ENCODE measurements at places on chromosomes 3 and 15.

GRCh38 chr3:49649576-49649975, 24.6 kb upstream of the APEH start:
- H3K4me3 ChIP-seq, result no peak overlapping the region
- H3K27me3 ChIP-seq, result no peaks in the 10 kb centered on the region
- no peak overlapping the region for H3K27ac ChIP-seq
- no peaks in the 10 kb centered on the region for H3K36me3 ChIP-seq
- no peaks in the 10 kb centered on the region for H3K4me1 ChIP-seq
- no peak for DNase-seq

GRCh38 chr3:126125341-126125740, 41.4 kb upstream of the SLC41A3 start:
- no peak overlapping the region for H3K27ac ChIP-seq
- H3K4me1 ChIP-seq, result no peaks in the 10 kb centered on the region
- H3K36me3 ChIP-seq, result no peaks in the 10 kb centered on the region
- no peak overlapping the region for H3K4me3 ChIP-seq
- H3K27me3 ChIP-seq, result no peaks in the 10 kb centered on the region

- no peak overlapping the region for H3K27ac ChIP-seq
- no peaks in the 10 kb centered on the region for H3K36me3 ChIP-seq
- H3K4me1 ChIP-seq, result no peaks in the 10 kb centered on the region
- no peak for DNase-seq
- no peak overlapping the region for H3K4me3 ChIP-seq
- no peaks in the 10 kb centered on the region for H3K27me3 ChIP-seq
These were observed 150.7 kb downstream of the SST start for GRCh38 chr3:187519428-187519890.

DNA sequence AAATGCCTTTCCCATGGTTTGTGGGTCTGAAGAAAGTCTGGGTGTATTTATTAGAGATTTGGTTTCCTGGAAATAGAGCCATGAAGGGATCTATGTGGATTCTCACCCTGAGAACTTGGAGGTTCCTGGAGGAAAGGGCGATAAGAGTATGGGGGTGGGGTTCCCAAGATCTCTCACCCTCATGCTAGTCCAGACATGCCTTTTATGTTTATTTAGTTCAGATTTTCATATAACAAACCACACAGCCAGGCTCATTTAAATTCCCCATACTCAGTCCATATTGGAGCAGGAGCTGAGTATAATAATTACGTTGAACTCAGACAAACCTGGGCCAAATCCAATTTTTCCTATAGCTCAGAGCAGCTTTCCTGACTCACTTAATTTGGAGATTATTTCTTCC, 566.6 kb downstream of the GOLGA6L6 start:
- DNase-seq, result no peak
- H3K36me3 ChIP-seq, result no peaks in the 10 kb centered on the region
- no peaks in the 10 kb centered on the region for H3K27me3 ChIP-seq
- H3K4me1 ChIP-seq, result no peaks in the 10 kb centered on the region

- DNase-seq, result no peak
- H3K4me3 ChIP-seq, result no peak overlapping the region
- no peaks in the 10 kb centered on the region for H3K27me3 ChIP-seq
- no peaks in the 10 kb centered on the region for H3K4me1 ChIP-seq
These were observed 70.7 kb downstream of the TOP2B start for GRCh38 chr3:25594007-25594502.

DNA sequence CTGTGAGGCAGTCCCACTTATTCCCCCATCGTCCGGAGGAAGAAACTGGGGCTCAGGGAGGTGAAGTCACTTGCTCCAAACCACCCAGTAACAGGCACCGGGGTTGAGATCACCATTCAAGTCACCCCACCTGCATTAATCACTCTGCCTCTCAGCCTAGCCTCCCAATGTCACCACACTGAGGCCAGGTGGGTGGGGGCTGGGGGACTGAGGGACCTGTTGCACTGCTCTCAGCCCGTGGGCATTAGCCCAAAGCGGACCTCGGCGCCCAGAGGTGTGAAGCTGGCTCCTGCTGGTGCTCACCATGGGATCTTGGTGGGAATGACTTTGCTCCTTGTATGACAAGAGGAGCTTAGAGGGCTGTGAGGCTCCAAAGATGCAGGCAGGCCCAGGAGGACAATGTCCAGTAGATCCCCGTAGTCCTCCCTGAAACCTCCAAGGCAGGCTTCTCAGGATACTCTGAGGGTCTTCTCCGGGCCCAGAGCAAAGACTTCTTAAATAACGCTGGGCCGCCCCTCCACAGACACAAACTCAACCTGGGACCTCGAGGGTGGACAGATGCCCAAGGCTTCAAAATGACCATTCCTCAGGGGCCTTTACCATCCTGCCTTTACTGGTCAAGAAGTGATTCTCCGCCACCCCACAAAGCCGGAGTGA, 1.7 kb downstream of the NT5DC2 start:
- peak overlapping the region; percentile 64 for H3K4me3 ChIP-seq
- no peaks in the 10 kb centered on the region for H3K36me3 ChIP-seq
- H3K27ac ChIP-seq, result peak overlapping the region; percentile 40
- peak; percentile 49 for DNase-seq
- H3K4me1 ChIP-seq, result peaks cover 7% of the 10 kb centered on the region
- H3K27me3 ChIP-seq, result no peaks in the 10 kb centered on the region

DNA sequence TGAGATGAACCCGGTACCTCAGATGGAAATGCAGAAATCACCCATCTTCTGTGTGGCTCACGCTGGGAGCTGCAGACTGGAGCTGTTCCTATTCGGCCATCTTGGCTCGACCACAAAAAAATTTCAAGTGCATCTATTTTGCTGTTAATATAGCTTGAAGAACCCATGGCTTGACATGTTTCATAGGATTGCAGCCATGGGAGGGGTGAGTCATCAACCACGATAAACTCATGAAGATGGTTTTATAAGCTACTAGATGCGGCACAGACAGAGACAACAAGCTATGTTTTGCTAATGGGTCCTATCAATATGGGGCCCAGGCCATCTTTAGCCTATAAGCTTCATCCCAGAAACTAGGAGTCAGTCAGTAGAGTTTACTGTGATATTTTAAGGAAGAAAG, 100.4 kb upstream of the PHLDB2 start:
- no peaks in the 10 kb centered on the region for H3K36me3 ChIP-seq
- H3K27me3 ChIP-seq, result no peaks in the 10 kb centered on the region
- no peak overlapping the region for H3K4me3 ChIP-seq
- no peak overlapping the region for H3K27ac ChIP-seq
- H3K4me1 ChIP-seq, result no peaks in the 10 kb centered on the region

GRCh38 chr15:33968224-33968623, at the start of gene CHRM5:
CHRM5 (plus strand) TSS chr15:33968497; CDS start chr15:34062718, 94,221 bp downstream.
- no peak for DNase-seq
- no peaks in the 10 kb centered on the region for H3K4me1 ChIP-seq
- H3K36me3 ChIP-seq, result no peaks in the 10 kb centered on the region
- no peak within 1 kb of the TSS for H3K4me3 ChIP-seq
- H3K27me3 ChIP-seq, result no peaks in the 10 kb centered on the region
- H3K27ac ChIP-seq, result no peak within 1 kb of the TSS

DNA sequence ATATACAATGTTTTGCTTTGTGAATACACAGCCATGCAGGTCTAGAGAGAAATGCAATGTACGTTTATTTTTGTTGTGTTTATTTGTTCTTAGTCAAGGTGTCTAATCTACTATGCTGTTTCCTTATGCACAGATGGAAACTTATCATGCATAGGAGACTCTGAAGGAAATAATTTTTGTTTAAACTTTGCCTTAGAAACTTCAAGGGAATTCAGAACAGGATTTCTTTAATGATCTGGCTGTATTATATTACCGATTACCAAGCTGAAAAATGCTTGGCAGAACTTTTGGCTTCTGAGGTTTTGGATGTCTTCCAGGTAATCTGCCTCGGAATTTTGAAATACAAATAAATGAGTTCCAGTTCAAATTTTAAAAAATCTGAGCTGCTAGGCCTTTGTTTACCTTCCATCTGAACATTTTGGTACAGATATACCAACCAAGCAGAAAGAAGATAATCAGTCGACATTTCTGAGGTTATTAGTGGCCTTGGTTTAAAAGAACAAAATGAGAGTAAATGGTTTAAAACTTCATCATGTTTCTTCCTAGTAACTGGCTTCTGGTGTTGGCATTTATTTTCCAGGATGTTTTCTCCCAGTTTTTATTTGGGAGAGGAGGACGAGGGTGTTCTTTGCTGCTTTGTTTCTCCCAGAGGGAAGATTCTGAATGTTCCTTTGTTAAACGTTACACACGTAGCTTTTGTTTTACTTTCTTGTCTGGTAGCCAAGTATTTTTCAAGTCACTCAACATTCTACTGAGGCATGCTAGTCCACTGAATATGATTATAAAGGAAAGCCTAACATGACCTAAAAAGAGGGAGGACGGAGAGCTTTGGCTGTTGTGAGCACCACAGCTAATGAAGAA, 421.8 kb upstream of the TBL1XR1 start:
- no peaks in the 10 kb centered on the region for H3K36me3 ChIP-seq
- DNase-seq, result no peak
- H3K27me3 ChIP-seq, result no peaks in the 10 kb centered on the region
- H3K4me1 ChIP-seq, result no peaks in the 10 kb centered on the region
- H3K27ac ChIP-seq, result peak overlapping the region; percentile 84

DNA sequence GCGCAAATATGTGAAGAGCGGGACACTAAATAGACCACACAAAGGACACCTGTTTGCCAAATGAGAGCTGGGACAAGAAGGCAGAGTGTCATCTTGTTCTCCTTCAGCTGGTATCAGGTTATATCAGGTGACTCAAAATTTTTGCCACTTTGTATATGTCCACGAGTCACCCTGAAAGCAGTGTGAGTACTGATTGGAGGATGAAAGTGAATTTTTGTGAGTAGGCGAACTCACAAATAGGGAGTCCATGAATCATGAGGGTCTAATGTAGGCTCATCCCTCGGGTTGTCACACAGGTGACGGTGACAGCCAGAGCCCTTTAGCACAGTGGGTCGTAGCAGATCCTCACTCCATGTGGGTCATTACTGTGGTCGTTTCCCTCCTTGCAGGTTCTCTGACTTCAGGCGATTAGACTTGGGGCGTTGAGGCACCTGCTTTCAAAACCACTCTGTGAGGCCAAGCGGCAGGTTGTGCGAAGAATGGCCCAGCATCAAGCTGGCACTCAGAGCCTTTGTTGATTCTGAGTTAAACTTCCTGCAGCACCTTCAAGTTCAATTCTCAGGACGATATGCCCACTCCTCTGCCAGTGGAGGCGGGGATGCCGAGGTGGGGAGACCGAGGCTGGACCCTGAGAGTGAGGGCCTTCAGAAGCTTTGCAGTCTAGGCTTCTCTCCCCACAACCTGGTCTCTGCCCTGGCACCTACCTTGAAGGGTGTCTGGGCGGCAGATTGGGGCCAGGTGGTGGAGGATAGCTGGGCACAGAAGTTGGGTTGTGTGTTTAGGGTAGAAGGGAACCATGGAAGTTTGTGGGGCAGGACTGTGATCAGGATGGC, 173.8 kb downstream of the SMAD6 start:
- no peaks in the 10 kb centered on the region for H3K27me3 ChIP-seq
- H3K4me3 ChIP-seq, result no peak overlapping the region
- H3K27ac ChIP-seq, result no peak overlapping the region

DNA sequence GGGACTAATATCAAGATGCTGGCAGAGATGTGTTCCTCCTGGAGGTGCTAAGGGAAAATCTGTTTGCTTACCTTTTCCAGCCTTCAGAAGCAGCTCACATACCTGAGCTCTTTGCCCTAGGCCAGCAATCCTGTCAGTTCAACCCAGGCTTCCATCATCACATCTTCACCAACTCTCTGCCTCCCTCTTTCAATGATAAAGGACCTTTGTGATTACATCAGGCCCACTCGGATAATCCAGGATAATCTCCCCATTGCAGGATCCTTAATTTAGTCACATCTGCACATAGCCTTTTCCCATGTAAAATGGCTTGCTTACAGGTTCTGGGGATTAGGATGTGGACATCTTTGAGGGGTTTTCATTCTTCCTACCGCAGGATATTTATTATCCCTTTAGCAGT, 58.3 kb downstream of the NSUN3 start:
- no peak for DNase-seq
- no peaks in the 10 kb centered on the region for H3K36me3 ChIP-seq
- no peak overlapping the region for H3K4me3 ChIP-seq
- H3K4me1 ChIP-seq, result no peaks in the 10 kb centered on the region
- H3K27ac ChIP-seq, result no peak overlapping the region

DNA sequence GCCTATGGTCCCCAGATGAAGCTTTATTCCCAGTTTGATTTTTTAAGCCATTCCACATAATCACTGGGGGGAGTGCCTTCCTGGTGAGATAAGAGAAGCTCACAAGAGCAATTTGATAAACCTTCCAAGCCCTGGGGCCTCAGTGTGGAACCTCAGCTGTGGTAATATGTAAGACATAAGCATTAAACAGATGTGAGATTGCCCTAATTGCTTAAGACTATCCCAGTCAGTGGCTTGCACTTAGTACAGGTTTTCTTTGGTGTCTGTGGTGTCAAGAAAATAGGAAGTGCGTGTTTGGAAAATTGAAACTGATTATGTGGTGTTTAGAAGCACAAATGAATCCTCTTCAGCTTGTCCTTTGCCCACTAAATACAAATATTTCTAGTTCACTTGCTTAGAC, 54.3 kb downstream of the LRRN1 start:
- H3K27ac ChIP-seq, result no peak overlapping the region
- H3K4me1 ChIP-seq, result no peaks in the 10 kb centered on the region
- H3K4me3 ChIP-seq, result no peak overlapping the region
- H3K27me3 ChIP-seq, result no peaks in the 10 kb centered on the region
- no peak for DNase-seq
- no peaks in the 10 kb centered on the region for H3K36me3 ChIP-seq

DNA sequence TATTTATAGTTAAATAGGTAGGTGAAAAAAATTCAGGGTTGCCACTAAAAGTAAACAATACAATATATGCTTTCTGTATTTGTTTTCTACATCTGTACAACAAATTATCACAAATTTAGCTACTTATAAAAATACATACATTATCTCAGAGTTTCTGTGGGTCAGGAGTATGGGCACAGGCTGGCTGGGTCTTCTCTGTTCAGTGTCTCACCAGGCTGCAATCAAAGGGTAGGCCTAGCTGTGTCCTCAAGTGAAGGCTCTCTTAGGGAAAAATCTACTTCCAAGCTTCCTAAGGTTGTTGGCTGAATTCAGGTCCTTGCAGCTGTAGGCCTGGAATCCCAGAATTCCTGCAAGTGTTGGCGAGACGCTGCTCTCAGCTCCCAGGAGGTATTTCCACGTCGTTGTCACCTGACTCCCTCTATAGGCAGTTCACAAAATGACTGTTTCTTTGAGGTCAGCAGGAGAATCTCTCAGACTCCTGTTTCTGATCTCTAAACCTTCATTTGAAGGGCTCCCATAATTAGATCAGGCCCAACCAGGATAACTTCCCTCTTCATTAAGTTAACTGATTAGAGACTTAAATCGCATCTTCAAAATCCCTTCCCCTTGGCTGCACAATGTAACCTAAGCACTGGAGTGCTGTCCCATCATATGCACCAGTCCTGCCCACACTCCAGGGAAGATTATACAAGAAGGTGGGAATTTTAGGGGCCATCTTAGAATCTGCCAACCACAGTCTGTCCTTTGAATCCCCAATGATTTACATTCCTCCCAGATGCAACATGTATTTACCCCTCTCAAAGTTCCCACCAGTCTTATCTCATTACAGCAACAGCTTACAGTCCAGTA, 296.6 kb downstream of the SUCLG2 start:
- DNase-seq, result no peak
- no peaks in the 10 kb centered on the region for H3K4me1 ChIP-seq
- no peaks in the 10 kb centered on the region for H3K27me3 ChIP-seq

Data from breast epithelium (tissue), 4 donors.